ENCODE measurements at places on chromosomes 2 and 18.

GRCh38 chr2:193549661-193550060 lies 1354.9 kb upstream of the TMEFF2 start:
- DNase-seq: no peak

- DNase-seq: no peak
These were observed 42.1 kb downstream of the TOGARAM2 start for GRCh38 chr2:29023188-29023587.

DNA sequence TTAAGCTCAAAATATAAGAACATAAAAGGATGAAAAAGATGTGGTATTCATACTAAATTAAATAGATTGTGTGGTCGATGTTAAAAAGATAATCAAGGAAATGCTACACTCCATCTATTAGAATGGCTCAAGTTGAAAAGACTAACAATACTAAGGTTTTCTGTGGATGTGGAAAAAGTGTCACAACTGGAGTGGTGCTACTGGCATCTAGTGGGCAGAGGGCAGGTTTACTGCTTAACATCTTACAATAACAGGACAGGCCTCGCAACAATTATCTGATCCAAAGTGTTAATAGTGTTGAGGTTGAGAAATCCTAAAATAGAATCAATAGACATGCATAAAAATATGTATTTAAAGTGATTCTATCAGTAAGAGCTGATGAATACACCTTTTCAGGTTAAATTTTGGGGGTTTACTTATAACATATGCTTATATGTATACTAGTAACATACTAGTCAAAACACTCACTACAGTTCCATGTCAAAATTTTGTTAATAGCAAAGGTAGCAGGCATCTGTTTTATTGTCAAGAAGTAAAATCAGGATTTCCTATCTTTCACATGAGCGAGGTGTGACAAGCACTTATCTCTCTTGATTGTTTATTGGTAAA lies 91.5 kb upstream of the TMEFF2 start:
- DNase-seq: no peak

GRCh38 chr2:216519154-216519762 lies 20.6 kb downstream of the RPL37A start:
- peak; percentile 62 for DNase-seq

- no peak for DNase-seq
These were observed at the start of gene HOXD11 for GRCh38 chr2:176106581-176107539. Gene HOXD11, plus strand, starts transcription at chr2:176107280. Its CDS starts 76 bp downstream, at chr2:176107356.

GRCh38 chr18:2716394-2717326 lies 61.1 kb downstream of the SMCHD1 start:
- no peak for DNase-seq

- no peak for DNase-seq
These were observed 158.7 kb downstream of the TDRD15 start for GRCh38 chr2:21282515-21282898.

GRCh38 chr18:70376914-70377258 lies 88.0 kb downstream of the SOCS6 start:
- no peak for DNase-seq

DNA sequence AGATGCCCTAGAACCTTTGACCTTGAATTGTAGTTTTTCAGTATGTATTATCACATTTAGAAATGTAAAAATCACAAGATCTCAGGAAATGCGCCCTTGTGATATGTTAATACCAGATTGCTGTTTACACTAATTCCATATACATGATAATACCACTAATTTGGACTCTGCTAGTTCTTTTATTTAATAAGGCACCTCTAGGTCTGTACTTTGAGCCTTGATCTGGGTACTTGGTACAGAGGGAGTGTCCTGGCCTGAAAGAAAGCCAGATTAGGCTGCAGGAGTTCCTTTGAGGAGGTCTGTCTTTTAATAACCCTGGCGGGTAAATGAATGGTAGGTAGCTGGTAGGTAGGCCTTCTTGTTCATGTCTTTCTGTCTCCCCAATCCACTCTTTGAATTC lies 26.3 kb downstream of the PLEKHA3 start:
- no peak for DNase-seq

DNA sequence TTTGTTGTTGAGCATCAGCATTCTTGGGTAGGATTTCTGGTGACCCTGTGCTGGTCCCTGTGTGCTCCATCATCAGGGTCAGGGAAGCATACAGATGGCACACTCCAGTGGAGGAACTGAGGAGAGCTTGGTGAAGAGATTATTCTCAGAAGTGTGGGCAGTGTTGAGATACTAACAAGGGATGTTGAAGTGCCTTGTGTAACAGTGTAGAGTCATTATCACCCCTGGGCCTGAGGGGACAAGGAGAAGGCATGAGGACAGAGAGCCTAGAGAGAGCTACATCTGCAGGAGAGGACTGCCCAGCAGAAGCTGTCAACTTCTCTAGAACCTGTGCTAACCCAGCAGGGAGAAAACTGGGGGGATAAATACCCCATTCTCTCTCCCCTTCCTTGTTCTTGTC lies 189.0 kb downstream of the PLCL1 start:
- DNase-seq: no peak

DNA sequence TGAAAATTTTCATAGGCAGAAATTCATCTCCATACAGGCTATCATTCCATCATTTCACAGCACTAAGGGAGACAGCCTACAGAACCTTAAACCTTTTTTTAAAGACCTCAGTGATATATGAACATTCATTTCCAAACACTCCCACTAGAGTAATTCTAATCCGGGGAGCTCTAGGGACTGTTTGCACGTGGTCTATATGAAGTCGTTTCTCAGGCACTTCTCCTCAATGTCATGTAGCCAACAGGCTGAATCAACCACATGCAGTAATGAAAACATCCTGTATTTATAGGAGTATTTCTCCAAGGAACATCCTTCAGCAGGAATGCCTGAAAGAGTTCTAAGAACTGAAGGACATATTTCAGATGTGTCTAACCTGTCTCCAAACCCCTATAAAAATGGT lies 97.3 kb upstream of the CREB1 start:
- no peak for DNase-seq

GRCh38 chr18:66558773-66559172 lies 45.1 kb downstream of the CDH19 start:
- no peak for DNase-seq

GRCh38 chr2:227717687-227718567 lies at the start of gene SLC19A3:
Gene SLC19A3, minus strand, starts transcription at chr2:227718028. Its CDS starts 15,710 bp downstream, at chr2:227702318.
- no peak for DNase-seq

DNA sequence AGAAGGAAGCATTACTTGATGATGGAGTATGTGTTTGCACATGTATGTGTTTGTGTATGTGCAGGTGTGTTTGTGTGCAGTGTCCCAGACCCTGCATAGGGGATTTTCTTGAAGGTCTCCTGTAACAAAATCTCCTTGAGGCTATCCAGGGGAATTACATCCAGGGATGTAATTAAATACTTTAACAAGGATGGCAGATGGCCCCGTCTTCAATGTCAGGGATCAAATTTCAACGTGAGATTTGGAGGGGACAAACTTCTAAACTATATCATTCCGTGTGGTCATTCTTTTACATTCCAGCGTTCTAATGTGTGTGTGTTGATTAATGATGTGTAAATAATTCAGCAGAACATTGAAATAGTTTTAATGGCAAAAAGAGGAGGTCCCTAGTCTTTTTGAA lies 3.3 kb downstream of the UGT1A9 start:
- DNase-seq: no peak

GRCh38 chr2:36633470-36634092 lies 35.6 kb upstream of the FEZ2 start:
- no peak for DNase-seq

DNA sequence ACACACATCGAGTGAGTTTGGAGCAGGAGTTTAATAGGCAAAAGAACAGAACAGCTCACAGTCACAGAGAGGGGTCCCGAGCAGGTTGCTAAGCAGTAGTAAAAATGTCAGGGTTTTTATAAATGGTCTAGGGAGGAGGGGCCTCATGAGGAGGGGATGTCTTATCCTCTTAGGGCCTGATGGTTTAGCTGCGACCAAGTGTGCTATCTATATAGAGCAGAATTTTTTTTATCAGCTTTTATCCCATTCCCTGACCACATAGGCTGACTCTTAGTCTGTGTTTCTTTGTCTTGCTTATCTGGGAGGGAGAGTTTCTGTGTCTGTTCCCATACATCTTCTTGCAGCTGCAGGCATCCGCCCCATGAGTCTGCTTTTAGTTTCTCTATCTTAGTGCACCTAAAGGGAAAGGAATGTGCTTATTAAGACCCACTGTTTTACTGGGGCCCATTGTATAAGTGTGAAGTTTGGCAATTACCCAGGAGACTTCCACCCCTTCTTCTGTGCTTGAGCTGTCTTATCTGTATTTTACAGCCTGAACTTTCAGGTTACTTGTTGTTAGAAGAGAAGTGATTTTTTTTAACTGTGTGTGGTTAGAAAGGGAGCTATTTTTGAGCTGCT lies 30.4 kb upstream of the GMCL1 start:
- no peak for DNase-seq

- DNase-seq: no peak
These were observed 9.8 kb upstream of the ME2 start for GRCh38 chr18:50869150-50869549.

DNA sequence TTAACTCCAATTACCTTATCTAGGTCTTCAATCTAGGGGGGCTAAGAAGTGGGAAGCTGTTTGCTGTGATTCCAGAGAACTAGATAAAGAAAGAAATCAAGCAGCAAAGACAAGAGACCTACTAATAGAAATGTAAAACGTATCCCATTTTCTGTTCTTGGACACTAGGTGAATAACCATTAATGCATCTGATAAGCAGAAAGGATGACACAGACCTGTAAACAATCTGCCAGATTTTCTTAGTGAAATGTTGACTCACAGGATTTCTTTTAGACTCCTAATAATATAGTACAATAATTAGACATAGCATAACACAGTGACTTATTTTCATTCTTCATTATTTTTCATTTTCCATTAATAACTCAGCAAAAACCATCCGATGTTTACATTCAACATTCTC lies 1.3 kb downstream of the WDR35 start:
- no peak for DNase-seq

DNA sequence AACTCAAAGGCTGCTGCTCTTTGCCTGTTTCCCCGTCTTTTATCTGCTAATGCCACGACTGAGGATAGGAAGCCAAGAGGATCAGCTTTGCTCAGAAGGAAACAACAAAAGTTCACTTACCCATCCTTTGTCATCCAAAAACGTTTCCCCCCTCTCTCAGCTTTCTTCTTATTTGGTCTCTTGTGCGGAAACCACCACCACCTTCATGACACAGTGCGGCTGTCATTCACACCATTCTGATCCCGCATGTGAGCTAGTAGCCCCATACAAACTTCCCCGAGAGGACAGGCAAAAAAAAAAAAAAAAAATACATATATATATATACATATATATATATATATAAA lies 656 bp downstream of the LRRTM4 start:
- DNase-seq: no peak

- no peak for DNase-seq
These were observed 91.2 kb downstream of the NCKAP5 start for GRCh38 chr2:133476931-133477615.

DNA sequence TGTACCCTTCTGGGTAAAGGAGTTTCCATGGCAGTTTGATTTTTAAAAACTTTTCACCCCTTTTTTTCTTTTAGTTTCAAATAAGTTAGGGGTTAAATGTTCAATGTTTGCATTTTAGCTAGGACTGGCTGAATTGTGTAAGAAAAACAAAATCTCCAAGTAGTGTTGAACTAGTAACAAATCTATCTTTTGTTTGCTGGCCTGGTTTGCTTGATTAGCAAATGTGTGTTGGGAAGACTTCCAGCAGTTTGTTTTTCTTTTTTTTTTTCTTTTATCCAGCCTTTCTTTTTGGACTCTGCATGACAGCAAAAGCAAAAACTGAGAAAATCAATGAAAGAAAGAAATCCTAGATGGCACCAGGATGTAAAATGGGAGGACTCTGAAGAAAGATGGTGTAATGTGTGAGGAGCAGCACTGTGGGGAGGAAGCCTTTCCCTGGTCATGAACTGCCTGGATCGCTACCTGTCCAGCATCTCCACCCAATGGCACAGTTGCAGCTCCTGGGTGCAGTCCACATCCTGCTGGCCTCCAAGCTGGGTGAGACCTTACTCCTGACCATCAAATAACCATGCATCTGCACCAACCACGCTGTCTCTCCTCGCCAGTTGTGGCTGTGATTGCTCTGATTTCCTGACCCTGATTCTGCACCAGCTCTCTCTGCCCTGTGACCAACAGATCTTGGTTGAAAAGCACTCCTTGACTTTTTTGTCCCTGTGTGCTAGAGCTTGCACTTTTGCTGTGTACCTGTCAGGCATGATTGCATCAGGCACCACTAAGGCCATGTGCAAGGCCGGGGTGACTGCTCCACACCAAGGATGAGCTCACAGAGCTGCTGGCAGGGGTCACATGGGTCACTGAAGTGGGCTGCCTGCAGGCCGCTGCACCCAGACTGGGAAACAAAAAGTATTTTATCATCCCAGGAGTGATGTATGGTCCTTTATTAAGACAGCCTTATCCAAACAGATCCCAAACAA lies 71.2 kb upstream of the ZNF236 start:
- no peak for DNase-seq

- DNase-seq: no peak
These were observed 74.7 kb downstream of the PRKCE start for GRCh38 chr2:45726188-45726587.

DNA sequence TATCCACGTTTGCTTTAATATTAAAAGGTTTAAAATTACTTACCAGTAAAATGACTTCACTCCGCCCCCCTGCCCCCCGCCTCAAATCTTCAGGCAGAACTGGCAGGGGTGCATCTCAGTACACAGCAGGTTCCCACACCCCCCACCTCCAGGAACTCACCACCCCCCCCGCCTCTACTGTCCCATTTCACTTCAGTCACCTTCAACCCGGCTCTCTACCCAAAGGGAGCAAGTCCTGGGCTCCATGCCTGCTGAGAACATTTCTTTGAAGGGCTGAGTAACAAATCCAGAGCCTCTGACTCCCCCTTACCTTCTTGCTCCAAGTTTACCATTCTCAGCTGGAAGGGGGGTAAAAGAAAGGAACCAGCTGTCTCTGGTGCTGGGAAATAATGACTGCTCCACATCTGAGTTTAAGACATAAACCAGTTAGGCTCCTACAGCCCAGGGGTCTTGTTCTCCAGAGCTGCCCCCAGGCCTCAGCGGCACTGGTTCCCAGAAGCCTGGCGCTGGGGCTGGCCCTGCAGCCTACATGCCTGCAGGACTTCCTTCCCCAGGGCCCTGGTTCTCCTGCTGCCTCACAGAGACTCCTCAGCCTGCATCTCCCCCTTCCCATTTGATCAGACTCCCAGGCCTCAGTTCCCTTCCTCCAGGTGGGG lies 42.8 kb downstream of the DNMT3A start:
- DNase-seq: no peak

DNA sequence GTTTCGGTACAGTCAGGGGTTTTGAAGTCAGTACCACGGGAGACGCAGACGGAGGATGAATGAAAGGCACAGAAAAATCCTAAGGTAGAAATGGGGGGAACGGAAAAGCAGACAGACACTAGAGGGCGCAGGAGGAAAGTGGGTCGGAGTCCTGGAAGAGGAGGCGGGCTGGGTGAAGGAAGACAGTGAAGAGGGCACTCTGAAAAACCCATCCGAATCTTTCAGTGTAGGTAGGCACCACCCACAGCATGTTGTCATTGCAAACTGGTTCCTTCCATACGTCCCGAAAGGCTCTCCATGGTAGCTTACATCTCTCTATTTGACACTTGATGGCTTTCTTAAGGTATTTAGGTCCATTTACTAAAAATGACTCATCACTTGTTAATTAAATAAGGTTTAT lies 18.5 kb upstream of the ZNF236 start:
- DNase-seq: peak; percentile 77
